ENCODE measurements at places on chromosomes 4 and X. TPM values are rescaled to one million over a fixed set of nuclear protein-coding genes. Genes with fewer than 3 reads are reported as not detected.

SMIM10L2A gene
- 1.7 TPM for total RNA-seq

DNA sequence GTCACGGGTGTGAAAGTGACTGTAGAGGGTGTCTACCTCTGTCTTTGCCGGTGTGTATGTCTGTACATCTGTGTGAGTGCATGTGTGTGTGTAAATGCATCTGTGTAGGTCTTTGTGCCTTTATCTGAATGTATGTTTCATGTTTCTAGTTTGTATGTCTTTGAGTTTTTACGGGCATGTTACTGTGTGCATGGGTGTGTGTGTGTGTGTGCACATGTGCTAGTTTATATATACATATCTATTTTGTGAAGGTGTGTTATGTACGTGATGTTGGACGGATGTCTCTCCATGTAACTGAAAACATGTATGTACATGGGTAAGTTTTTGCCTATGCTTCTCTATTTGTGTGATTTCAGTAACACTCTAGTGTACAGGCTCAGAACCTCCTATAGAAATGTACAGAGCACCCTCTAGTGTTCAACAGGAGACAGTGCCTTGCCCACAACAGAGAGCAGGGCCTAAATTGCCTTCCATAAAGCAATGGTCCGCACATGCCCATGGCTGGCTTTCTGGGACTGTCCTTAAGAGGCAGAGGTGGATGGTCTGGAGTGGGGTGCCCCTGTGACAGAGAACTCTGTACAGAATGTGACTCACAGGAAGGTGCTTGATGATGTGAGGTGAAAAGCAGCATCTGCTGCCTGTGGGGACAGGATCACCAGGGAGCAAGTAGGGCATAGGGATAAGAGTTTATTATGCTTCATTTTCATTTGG, 343.5 kb downstream of the RAPGEF2 start:
- DNase-seq, result no peak

GRCh38 chrX:111270339-111270738, at the start of gene CAPN6:
Gene CAPN6 (minus strand): TSS chrX:111270483. CDS start chrX:111263936, 6,547 bp downstream.
- no peak for DNase-seq

DNA sequence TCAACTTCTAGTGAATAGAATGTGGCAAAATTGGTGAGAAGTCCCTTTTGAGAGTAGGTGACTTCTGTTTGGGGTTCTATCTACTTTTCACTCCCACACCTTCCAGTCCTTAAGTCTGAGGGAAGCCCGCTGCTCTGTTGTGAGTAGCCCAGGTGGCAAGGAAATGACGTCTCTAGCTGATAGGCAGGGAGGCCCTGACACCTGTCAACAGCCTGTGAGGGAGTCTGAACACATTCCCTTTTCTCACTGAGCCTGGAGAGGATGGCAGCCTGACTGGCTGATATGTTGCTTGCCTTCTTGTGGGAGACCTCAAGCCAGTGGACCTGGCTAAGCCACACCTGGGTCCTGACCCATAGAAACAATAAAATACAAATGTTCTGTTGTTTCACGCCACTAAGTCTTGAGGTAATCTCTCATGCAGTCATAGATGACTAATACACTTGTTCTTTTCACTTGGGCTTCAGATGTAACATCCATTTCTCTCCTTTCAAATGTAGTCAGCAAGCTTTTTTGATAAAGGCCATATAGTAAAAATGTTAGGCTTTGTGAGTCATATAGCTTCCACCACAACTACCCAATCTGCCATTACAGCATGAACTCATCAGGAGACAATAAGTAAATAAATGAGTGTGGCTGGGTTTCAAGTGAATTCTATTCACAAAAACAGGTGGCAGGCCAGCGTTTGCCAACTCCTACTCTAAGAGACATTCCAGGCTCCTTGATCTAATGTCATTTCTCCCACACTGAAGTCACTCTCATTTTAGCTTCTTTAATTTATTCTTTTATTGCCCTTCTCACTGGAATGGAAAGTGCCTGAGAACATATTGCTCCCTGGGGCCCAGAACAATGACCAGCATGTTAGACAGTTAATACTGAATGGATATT, 265.1 kb upstream of the MAD2L1 start:
- DNase-seq, result no peak

DNA sequence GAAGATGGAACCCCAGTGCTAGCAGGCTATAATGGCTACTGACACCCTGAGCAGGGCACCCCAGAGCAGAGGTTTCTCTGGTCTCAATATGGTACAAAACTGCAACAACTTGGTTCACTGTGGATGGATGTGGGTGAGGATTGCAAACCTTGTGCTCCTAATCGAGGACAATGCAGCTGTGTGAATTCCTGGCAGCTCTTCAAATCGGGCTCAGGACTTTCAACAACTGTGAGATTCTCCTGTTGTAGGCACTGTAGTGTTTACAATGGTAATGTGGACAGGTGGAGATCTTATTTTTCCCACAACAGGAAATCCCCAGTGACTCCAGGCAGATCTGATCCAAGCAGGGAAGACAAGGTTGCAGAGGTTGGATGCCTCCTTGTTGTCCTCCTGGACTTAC, 101.5 kb downstream of the RCHY1 start:
- no peak for DNase-seq

- DNase-seq, result no peak
Measured at GRCh38 chr4:165425629-165426028, 46.8 kb downstream of the CPE start.

CACNA1F gene
- 1.4 TPM for total RNA-seq

CENPVL3 gene
- total RNA-seq, result not detected

DNA sequence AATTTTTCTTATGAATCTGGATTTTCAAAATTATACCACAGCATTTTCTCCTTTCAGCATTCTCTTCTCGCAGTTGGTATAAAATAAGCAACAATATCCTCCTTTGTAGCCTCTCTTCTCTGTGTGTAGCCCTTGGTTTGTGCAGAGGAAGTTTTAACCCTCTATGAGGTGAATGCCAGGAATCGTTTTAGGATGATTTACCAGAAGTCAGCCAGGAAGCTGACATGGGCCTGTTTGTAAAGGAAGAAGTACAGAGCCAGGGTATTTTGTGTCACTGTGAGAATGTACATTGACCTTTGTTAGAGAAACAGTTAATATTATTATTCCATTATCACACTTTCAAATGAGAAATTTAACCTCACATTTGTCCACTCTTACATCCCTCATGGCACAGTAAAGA, 88.9 kb upstream of the RPL34 start:
- no peak for DNase-seq

GRCh38 chr4:18404642-18405041, 383.1 kb upstream of the LCORL start:
- DNase-seq, result no peak

TLR8 gene
- total RNA-seq, result 35.4 TPM

PPP4R3C gene
- total RNA-seq, result not detected

DNA sequence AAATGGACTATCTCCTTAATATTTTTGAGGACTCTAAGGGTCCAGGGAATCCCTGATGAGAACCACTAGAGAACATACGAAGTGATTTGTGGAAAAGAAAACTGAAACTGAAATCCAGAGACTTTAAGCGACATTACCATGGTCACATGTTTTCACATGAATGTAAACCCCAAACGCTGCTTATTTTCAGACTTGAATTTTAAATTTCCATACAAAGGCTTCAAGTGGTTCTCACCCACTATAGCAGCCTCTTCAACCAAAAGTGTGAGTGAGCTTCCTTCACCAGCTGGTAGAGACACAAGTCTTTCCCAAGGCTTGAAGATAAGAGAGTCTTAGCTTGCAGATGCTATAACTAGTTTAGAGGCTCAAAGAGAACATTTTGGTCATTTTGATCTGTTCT, 232.7 kb downstream of the MGST2 start:
- DNase-seq, result no peak

GNRHR gene
- total RNA-seq, result not detected

GRCh38 chrX:153736871-153737441, 12.3 kb downstream of the ABCD1 start:
- no peak for DNase-seq

NAP1L5 gene
- total RNA-seq, result 3.0 TPM

TRMT10A gene
- total RNA-seq, result 3.7 TPM

- no peak for DNase-seq
Measured at GRCh38 chr4:70841951-70842350, 2.3 kb upstream of the GRSF1 start.

GRCh38 chr4:158016511-158016910, 156.3 kb downstream of the GASK1B start:
- DNase-seq, result no peak

DNA sequence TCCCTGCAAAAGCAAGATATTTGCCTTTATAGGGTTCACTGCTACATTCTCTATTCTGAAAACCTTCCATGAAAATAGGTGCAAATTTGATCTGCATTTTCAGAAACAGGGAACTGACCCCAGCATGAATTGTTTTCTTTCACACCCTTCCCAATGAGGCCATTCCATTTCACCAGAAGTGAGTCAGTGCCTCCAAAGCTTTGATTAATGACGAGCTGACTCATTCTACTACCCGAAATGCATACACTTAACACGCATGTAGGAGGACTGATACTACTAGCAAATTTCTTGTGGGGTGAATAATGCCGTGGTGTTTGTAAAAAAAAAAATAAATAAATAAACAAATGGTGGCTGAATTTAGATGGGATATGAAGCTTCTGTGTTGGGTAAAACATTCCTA, 146.9 kb upstream of the FGF13 start:
- DNase-seq, result no peak

AMTN gene
- not detected for total RNA-seq

DNA sequence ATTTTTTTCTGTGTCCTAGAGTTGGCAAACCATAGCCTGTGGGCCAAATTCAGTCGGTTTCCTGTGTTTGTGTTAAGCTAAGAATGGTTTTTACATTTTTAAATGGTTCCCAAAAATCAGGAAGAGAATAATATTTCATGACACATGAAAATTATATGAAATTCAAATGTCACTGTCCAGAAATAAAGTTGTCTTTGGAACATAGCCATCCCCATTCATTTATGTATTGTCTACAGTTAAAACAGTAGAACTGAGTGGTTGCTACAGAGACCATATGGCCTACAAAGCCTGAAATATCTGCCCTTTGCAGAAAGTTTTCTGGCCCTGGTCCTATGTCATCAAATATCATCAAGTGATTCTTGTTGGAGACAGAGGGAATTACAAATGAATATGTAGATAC, 15.5 kb downstream of the FRMPD4 start:
- no peak for DNase-seq

KCND1 gene
- 1.8 TPM for total RNA-seq

GRCh38 chr4:8895295-8895694, 23.7 kb upstream of the HMX1 start:
- DNase-seq, result no peak

GRCh38 chr4:27094783-27095182, 234.1 kb downstream of the STIM2 start:
- no peak for DNase-seq
